Stimulated activated CD8-positive, alpha-beta memory T cell treated with anti-CD3 and anti-CD28 coated beads, Interleukin-15, amount 100 ng/mL, for 4 hours (primary cell): ENCODE measurements at places on chromosomes 6 and 20.

GRCh38 chr6:7267071-7267465, 45.9 kb downstream of the SSR1 start:
- no peak for DNase-seq

DNA sequence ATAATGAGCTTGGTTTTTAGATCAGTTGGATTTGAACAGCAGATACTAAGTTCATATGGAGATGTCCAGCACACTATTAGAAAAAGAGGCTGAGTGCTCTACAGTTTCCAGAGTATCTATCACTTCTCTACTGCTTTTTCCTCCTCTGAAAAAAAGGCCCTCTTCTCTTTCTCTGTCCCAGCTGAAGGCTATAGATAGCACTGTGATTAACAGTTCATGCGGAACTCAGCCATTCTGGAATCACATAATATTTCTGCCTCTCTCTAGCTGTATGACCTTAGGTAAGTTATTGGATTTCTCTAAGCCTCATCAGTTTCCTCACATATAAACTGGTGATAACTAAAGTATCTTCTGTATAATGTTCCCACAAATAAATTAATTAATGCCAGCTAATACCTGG, 184.1 kb downstream of the UBE3D start:
- no peak for DNase-seq

- DNase-seq, result peak; percentile 10
These were observed 33.0 kb upstream of the FILIP1 start for GRCh38 chr6:75526502-75527127.

GRCh38 chr20:46205349-46205748, 87.2 kb downstream of the CD40 start:
- no peak for DNase-seq

DNA sequence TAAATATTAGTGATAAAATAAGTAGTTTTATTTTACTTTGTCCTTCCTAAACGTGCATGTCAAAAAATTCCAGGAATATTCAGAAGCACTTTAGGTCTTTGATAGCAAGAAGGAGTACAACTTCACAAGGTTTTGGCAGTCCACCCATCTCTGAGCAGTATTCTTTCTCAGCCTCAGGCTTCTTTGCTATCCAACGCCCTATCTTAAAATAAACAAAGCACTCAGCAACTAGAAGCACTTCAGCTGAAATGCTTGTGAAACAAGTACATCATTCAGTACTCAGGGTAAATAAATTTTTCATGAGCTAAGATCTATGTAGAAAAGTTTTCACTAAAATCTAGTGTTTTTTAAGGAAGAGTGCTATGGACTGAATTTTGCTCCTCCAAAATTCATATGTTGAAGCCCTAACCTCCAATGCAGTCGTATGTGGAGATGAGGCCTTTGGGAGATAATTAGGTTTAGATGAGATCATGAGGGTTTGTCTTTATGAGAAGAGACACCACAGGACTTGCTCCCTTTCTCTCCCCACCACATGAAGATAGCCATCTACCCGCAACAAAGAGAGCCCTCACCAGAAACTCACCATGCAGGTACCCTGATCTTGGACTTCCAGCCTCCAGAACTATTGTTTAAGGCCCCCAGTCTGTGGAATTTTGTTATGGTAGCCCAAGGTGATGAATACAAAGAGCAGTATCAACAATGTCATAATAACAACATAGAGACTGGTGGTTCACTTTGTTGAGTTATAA, 539.1 kb downstream of the TFAP2A start:
- no peak for DNase-seq

- no peak for DNase-seq
These were observed 111.2 kb upstream of the SLC35B3 start for GRCh38 chr6:8546496-8546895.

DNA sequence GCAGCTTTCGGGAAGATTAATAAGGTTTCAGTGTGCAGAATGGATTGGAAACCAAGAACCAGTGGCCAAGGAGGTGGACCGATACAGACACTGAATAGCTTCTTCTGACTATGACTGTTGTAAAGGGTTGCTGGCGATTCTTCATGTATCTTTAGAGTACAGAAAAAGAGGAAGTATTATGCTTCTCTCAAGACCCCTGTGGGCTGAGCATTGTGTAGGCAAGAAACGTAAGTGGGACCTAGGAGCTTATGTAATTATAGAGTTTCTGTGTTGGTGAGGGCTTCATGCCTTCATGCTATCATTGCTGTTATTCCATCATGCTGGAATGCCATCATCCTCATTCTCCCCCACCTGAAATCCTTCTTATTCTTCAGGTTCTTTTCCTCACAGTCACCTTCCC, 105.4 kb upstream of the AKIRIN2 start:
- no peak for DNase-seq

GRCh38 chr6:139278190-139278589, 13.6 kb downstream of the TXLNB start:
- DNase-seq, result no peak

- DNase-seq, result peak; percentile 65
These were observed 35.2 kb upstream of the HLA-G start for GRCh38 chr6:29792123-29793035.

DNA sequence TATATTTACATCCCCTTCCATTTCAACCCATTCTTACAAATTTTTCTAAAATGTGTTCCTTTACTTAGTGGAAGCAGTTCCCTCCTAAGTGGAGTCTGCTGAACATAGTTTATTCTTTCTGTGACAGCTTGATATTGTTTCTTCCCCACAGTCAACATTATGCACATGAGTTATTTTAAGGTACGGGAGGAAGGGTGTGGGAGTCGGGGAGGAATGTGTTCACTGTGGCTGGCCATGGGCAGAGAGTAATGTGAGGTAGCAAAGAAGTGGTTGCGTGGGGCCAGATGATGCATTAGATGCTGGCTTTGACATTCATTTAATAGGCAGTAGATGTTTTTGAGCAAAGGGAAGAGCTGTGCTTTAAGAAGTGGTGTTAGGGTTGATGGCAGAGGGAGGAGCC, 98.5 kb downstream of the ARMC2 start:
- DNase-seq, result no peak

GRCh38 chr6:34950849-34951248, 61.8 kb downstream of the ANKS1A start:
- DNase-seq, result no peak

- DNase-seq, result no peak
These were observed 148.7 kb upstream of the TCF21 start for GRCh38 chr6:133740218-133740617.

DNA sequence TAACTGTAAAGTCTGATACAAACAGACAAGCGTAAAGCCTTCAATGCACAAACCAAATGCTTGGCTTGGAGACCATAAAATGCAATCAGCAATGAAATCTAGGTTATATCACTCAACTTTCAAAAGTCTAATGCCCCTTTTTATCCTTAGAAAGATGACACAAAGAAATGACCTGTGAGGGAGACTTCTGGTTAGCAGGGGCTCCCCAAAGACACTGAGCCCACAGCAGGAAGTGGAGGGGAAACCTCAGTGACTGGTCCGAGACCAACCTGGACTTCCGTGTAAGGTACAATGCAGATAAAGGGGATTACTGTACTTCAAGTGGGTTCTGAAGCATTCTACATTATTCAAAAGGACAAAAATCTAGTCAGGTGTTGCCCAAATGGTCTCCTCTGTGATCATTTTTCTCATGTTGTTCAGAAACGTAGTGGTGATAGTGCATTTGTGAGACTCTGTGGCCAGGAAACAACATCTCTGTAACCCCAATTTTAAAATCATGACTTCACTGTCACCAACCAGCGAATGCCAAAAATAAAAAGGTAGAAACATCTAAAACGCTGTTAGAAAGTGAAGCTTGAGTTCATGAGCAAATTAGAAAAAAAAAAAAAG, 88.2 kb downstream of the HIVEP2 start:
- DNase-seq, result peak; percentile 35

- no peak for DNase-seq
These were observed 468.9 kb downstream of the PRKN start for GRCh38 chr6:162258647-162259046.

DNA sequence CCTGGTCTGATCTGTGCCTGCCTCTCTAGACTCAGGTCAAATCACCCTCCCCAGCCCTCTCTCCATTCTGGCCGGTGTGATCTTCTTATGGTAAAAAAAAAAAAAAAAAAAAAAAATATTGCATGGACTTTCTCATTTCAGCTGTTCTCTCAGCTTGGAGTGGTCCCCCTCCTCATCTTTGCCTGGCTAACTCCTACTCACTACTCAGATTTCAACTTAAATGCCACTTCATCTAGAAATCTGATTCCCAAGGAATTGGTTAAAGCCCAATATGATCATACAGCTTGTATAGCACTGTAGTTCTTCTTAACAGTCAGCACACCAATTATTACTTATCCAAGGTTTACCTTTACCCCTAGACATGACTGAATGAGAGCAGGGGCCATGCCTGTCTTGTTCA, 105.9 kb upstream of the CARMIL1 start:
- DNase-seq, result no peak

DNA sequence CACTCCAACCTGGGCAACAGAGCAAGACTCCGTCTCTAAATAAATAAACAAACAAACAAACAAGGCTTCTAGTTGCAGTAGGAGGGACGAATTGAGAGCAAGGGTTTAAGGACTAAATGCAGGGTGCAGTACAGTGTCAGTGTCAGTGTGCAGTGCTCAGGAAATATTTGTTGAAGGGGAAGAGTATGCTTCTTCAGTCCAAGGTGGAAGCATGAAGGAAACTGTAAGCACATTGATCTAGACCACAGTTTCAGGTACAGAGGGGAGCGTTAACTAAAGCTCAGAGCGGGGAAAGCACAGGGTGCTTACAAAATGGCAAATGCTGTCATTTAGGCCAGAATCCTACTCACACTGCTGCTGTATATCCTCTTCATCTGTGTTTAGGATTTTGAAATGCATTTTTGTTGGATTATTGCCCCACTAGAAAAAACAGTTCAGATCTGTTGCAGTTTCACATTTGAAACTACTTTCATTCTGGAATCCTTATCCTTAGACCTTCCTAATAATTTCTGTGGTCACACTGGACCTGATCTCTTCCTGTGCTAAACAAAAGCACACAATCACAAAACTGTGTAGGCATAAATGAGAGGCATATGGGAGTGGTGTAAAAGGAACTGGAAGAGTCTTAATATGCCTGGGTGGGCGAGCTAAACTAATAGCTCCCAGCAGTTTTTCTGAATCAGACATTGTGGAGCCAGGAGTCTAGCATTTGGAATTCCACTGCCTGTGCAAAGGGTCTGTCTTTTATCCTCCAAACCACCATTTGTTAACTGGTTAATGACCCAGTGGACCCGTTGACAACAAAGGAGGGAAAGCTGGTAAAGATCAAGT, 41.4 kb downstream of the CBFA2T2 start:
- DNase-seq, result no peak

- no peak for DNase-seq
These were observed 13.8 kb upstream of the HDDC2 start for GRCh38 chr6:125315548-125315947.

- no peak for DNase-seq
These were observed 167.7 kb downstream of the SIM1 start for GRCh38 chr6:100296810-100297544.

- DNase-seq, result no peak
These were observed 142.1 kb downstream of the HAO1 start for GRCh38 chr20:7798176-7798575.

DNA sequence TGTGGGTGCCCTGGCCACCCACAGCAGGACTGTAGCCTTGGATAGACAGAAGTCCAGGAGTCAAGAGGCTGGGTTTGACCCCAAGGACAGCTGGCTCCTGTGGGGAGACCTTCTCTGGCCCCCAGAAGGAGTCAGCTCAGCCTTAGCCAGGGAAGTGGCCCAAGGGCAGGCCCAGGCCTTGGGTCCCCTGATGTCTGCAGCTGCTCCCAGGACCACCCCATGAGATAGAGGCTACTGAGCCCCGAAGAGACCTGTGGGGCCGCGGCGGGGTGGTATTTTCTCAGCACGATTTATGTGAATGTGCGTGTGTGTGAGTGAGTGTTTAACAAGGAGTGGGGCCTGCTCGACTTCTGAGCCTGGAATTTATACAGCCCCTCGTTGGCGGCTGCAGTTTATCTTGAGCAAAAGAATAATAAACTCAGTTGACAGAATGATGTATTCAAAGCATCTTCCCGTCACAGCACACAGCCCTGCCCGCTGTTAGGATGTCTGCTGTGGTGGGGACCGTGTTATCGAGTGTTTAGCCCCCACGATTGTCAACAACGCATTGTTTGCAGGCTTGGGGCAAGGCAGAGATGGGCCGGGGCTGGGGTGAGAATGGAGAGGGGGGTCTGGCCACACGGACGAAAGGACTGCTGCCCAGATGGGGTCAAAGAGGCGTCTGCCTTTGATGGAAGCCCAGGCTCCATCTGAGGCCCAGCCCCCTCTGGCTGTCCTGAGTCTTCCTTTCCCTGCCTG, 163.3 kb downstream of the VEGFA start:
- no peak for DNase-seq

DNA sequence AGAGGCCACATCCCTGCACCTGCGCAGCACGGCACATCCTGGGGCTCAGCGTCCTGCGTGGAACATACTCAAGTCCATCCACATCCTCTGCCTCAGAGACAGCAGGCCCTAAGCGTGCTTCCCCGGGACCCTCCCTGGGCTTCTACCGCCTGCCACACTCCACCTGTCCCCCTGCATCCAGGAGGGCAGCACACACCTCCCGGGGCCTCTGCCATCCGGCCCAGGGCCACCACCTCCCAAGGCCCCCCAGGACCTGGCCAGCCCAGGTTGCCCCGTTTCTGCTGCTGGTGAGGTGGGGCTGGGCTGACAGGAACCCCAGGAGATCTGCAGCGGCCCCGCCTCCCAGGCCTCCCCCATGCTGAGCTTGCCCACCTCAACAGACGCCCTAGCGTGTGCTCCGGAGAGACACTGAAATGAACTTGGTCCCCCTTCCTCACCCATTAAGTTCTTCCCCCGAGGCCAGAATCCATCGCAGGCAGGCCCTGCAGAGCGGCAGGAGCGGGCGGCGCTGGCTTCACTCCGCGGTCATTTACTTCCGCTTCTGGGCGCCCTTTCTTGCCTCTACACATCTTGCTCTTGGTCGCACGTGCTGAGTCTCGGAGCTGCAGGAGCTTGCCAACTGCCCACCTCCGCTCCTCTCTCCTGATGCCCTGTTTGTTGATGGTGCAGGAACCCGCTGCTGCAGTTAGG, 235.3 kb downstream of the TAF4 start:
- no peak for DNase-seq

- DNase-seq, result no peak
These were observed 23.5 kb downstream of the ZBTB9 start for GRCh38 chr6:33477864-33478263.

GRCh38 chr6:43970068-43970912, 157.0 kb downstream of the MRPL14 start:
- no peak for DNase-seq

GRCh38 chr6:106785298-106785697, 155.9 kb downstream of the QRSL1 start:
- DNase-seq, result no peak

- no peak for DNase-seq
These were observed 19.0 kb upstream of the ADGRF4 start for GRCh38 chr6:47679322-47679906.

- no peak for DNase-seq
These were observed 6.9 kb downstream of the SIGLEC1 start for GRCh38 chr20:3705491-3705969.

- DNase-seq, result no peak
These were observed 29.1 kb upstream of the FOXC1 start for GRCh38 chr6:1580585-1580984.

GRCh38 chr6:142693441-142693840, 251.5 kb downstream of the HIVEP2 start:
- DNase-seq, result no peak

- DNase-seq, result no peak
These were observed 649.2 kb upstream of the FLRT3 start for GRCh38 chr20:14986656-14987055.

GRCh38 chr20:8780915-8781314, 288.0 kb upstream of the PLCB4 start:
- DNase-seq, result no peak
